Neural crest cell (in vitro differentiated cells): ENCODE measurements at places on chromosomes 16 and 17.

GRCh38 chr16:4089811-4090301, 26.4 kb downstream of the ADCY9 start:
- DNase-seq = no peak

DNA sequence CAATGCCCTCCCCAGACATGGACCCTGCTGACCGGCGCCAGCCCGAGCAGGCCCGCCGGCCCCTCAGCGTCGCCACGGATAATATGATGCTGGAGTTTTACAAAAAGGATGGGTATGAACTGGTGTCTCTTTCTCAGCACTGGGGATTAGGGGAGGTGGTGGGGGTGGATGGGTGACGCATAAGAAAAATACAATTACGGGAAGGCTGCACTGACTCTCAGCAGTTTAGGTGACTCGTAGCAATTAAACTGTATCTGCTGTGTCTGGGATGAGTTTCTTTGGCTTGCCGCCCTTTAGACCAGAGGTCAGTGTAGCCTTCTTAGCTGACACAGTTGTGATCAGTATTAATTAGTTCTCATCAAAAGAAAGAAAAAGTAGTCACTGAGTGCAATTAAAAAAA, 59.0 kb downstream of the ELAC2 start:
- DNase-seq = no peak

- DNase-seq = no peak
Measured at GRCh38 chr17:43645765-43646481, 15.8 kb downstream of the MEOX1 start.

DNA sequence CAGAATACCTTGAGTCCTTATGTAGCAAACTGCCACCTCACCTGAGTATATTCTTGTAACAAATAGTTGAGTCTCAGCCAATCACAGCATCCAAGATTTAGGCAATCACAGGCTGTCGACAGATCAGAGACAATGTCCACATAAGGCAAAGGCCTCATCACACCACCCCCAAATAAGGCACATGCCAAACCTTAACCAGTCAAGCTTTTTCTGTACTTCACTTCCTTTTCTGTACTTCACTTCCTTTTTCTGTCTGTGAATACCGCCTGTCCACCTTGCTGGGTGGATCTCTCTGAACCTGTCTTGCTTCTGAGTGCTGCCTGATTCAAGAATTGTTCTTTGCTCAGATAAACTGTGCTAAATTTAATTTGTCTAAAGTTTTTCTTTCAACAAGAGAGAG, 210.4 kb upstream of the N4BP1 start:
- DNase-seq = no peak

DNA sequence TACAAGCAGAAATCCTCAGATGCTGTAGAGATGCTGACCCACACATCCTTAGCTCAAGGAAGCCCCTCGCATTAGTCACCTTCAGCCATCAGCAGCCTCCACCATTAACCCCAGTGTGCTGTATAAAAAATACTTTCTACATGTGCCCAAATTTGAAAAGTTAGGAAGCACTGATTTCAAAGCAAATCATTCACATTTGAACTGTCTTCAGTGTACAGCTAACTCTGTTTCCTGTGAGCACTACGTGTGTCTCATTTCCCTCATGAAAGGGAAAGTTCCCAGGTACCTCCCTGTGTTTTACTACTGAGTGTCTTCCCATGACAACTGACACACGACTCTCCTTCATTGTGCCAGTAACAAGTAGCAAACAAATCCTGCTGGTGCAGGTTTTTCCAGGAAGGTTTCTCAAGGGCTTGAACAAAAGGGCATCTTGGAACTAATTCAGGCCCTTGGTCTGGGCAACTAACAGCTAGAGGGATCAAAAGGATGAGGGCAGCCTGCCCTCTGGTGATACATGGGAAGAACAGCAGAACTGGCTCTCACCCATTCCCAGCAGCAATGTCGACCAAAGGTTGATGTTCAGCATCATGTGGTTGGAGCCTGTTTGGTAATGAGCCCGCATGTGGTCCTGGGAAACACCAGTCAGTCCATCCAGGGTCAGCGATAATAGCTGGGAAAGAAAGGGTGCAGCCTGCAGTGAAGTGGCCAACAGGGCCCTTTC, 4.0 kb downstream of the SLC35B1 start:
- peak; percentile 12 for DNase-seq

DNA sequence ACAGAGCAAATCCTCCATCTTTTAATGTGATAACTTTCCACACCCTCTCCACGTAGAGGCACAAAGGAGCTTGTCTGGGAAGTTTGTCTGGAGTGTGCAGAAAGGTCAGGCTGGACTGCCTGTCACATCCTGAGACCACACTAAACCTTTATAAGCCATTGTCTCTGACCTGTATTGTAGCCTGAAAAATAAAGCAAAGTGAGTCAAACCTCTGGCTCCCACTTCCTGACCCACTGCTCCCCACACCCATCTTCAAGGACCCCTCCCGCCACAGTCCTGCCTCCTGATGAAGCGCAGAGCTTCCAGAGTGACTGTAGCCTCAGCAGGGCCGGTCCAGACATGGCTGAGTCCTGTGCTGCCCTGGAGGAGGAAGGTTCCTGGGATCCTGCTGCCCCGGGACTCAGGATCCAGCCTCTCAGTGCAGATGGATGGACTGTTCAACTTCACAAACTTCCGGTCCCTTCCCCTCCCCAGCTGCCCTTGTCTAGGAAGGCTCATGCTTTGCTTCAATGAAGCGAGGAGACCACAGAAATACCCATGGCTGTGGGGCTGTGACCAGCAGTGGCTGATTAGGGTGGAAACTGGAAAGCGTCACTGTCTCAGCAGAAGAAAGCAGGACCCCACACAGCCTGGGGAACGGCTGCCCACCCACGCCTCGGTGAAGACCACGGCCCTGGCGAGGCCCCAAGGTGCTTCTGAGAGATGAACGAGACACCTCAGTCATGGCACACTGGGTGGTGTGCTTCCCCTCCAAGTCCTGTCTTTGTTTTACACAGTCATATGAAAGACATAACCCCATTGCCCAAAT, 30.9 kb upstream of the CLEC18B start:
- no peak for DNase-seq

GRCh38 chr16:77660311-77660710, 62.0 kb upstream of the NUDT7 start:
- no peak for DNase-seq
